ENCODE measurements at places on chromosomes 1 and 21.

GRCh38 chr21:26140164-26140579 is 30.4 kb downstream of the APP start:
- peak; percentile 58 for DNase-seq

GRCh38 chr1:76254104-76255030 is 179.8 kb downstream of the ST6GALNAC3 start:
- peak; percentile 77 for DNase-seq

GRCh38 chr1:22398656-22399420 is 52.8 kb upstream of the ZBTB40 start:
- peak; percentile 56 for DNase-seq

- no peak for DNase-seq
Measured at GRCh38 chr1:35190784-35191183, 2.2 kb downstream of the SFPQ start.

DNA sequence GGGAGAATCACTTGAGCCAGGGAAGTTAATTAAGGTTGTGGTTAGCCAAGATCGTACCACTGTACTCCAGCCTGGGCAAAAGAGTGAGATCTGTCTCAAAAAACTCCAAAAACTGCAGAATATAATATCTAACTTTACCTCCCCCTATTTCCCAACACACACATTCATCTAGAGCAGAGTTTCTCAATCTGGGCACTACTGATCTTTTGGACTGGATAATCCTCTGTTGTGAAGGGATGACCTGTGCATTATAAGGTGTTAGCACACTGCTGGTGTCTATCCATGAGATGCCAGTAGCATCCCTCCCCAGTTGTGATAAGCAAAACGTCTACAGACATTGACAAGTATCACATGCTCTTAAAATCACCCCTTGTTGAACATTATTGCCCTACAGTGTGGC is 61.8 kb downstream of the RGS13 start:
- no peak for DNase-seq

- DNase-seq: no peak
Measured at GRCh38 chr1:160653620-160654016, 6.8 kb upstream of the SLAMF1 start.

GRCh38 chr1:8879922-8880676 is 1.6 kb upstream of the ENO1 start:
- peak; percentile 97 for DNase-seq

GRCh38 chr1:11283151-11283550 is 10.2 kb downstream of the UBIAD1 start:
- no peak for DNase-seq

GRCh38 chr1:31234123-31234708 is 5.5 kb downstream of the NKAIN1 start:
- no peak for DNase-seq

DNA sequence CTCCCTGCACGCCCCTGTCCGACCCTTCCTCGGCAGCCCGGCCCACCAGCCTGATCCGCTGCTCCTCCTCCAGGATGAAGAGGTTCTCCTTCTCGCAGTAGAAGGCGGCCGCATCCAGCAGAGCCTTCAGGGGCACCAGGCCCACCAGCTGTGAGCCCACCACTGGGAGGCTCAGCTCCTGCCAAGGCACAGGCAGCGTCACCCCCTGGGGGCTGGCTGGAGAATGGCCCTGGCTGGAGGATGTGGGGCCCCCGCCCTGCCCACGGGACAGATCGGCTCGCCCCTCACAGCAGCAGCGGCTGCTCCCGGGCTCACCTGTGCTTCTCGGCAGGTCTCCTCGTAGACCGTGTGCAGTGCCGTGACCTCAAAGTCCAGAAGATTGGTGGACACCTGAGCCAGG is 5.3 kb downstream of the FTCD start:
- no peak for DNase-seq

- no peak for DNase-seq
Measured at GRCh38 chr1:14696761-14697160, 98.3 kb downstream of the KAZN start.

- no peak for DNase-seq
Measured at GRCh38 chr1:98221923-98222322, 301.1 kb upstream of the DPYD start.

DNA sequence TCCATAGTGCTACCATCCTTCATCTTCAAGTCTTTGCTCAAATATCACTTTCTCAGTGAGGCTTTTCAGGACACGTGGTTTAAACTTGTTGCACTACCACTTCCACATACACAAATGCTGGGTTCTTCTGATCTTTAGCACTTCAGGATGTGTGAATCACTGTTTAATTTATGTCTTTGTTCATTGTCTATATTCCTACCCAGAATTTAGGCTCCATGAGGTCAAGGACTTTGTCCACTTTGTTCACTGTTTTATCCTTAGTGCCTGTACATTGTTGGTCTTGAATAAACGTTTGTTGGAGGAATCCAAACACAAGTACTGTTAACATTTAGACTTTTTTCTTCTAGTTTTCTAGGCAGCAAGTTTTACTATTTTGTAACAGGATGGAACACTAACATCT is 42.6 kb upstream of the RALGPS2 start:
- peak; percentile 14 for DNase-seq

- peak; percentile 54 for DNase-seq
Measured at GRCh38 chr1:112465122-112465521, 43.6 kb upstream of the WNT2B start.

DNA sequence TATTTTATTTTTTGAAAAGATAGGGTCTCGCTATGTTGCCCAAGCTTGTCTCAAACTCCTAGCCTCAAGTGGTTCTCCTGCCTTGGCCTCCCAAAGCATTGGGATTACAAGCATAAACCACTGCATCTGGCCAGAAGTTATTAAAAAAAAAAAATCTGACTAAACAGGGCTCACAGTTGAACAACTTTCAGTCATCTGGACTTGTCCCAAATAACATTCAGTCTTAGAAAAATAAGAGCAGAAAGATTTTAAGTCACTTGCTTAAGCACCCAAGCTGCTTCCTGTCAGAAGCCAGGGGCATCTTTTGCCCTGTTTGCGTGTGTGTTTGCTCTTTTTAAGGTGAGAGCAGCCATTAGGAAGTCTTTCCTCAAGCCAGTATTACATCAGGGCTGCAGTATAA is 286.8 kb downstream of the LMO4 start:
- no peak for DNase-seq

- peak; percentile 88 for DNase-seq
Measured at GRCh38 chr1:115056395-115056798, 26.8 kb downstream of the TSHB start.

DNA sequence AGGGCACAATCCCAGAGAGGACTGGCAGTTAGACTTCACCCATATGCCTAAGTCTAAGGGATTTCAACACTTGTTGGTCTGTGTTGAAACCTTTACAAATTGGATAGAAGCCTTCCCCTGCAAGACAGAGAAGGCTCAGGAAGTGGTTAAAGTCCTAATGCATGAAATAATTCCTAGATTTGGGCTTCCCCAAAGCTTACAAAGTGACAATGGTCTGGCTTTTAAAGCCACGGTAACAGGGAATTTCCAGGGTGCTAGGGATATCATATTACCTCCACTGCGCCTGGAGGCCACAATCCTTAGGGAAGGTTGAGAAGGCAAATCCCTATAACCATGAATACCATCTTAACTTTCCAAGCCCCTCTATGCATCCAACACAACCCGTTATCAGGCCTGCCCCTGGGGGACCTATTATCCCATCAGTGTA is 3.3 kb upstream of the FMO4 start:
- no peak for DNase-seq

GRCh38 chr1:233704170-233704897 is 90.4 kb downstream of the KCNK1 start:
- DNase-seq: peak; percentile 43

- no peak for DNase-seq
Measured at GRCh38 chr1:206658264-206658980, 23.1 kb downstream of the DYRK3 start.

GRCh38 chr1:20278692-20279130 is 12.0 kb upstream of the VWA5B1 start:
- peak; percentile 67 for DNase-seq

DNA sequence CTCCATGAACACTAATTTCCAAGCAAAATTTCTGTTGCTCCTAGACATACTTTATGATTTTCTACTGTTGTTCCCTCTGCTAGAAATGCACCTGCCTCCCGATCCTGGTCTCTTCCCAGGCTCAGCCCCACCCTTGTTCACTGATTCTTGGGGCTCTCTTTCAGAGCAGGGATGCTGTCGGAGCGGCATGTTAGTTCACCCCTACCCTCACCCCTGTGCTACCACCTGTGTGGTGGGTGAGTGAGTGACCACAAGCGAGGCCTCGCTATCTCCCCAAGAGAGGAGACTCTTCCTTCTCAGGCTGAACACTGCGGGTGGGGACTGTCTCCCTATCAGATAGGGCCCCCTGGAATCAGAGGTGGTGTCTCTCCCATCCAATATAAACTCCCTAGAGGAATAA is 4.9 kb upstream of the S100A8 start:
- no peak for DNase-seq

DNA sequence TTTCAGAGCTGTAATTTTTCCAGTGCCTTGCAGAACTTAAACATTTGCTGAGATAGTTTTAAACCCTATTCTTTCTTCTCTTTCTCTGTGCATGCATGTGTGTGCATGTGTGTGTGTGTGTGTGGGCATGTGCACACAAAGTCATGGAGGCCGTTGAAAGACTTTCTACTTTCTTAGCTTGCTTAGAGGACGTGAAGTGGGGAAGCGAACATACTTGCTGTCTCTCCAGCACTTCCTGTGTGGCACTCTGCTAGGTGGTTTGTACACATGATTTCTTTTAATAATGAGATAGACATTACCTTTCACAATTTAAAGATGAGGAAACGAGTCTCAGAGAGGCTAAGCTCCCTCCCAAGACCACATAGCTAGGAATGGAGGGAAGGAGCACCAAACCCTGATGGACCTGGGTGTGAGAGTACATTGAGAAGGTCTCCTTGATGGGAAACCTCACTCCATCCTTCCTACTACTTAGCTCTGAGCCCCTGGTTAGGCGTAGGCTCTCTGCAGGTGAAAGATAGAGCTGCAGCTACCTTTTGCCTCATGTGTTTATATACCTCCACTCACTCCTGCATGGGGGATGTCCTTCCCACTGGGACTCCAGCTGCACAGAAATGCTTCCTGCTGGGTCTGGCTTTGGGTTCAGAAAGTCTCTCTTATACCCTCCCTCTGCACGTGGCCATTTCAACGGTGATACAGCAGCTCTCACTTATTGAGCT is 101.9 kb upstream of the USP24 start:
- DNase-seq: no peak

DNA sequence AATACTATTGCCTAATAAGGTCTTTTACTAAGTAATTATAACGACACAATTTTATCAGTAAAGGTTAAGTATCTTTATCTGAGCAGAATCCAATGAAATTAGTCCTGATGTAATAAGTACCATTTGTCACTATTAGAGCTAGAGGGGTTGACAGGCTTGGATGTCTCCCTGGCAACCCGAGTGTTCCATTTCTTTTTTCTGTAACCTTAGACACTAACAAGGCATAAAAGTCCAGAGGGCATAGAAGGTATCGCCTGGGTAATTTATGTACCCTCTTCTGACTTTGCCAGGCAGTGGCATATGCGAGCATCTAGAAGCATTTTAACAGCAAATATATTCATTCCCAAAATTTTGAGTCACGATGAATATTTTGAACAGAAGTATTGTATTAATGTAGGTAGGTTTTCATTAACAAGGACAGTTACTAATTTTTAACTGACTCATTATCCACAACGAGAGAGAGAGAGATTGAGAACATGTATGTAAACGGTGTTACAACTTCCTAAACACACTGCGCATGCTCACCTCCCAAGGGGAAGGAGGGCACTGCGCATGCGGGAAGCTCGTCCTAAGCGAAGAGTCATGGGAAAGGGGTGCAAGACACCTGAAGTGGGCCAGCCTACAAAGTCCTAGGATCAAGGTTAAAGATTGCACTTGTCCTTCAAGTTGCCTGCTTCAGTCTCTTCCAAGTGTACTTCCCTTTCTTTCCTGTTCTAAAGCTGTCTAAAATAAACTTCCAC is 423.9 kb downstream of the DSCAM start:
- DNase-seq: no peak

GRCh38 chr1:246748867-246749266 is 24.7 kb downstream of the SCCPDH start:
- no peak for DNase-seq

- DNase-seq: no peak
Measured at GRCh38 chr1:96025062-96025461, 696.5 kb upstream of the PTBP2 start.

DNA sequence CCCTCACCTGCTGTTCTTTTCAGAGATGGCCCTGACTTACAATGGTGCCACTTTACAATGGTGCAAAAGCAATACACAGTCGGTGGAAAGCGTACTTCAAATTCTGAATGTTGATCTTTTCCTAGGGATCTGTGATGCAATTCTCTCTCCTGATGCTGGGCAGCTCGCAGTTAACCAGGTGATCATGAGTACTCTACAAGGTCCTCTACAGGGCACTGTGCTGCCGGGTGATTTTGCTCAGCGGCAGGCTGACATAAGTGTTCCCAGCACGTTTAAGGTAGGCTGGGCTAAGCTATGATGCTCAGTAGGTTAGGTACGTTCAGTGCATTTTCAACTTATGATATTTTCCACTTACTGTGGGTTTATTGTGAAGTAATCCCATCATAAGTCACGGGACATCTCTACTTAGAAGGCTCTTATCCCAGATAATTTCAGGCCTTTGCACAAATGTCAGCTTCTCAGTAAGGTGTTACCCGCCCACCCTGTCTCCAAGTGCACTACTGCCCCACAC is 126.5 kb downstream of the KCNN3 start:
- DNase-seq: no peak

- peak; percentile 13 for DNase-seq
Measured at GRCh38 chr21:46226920-46227599, 1.5 kb downstream of the LSS start.

GRCh38 chr1:18945401-18945849 is 11.1 kb downstream of the IFFO2 start:
- DNase-seq: peak; percentile 96

DNA sequence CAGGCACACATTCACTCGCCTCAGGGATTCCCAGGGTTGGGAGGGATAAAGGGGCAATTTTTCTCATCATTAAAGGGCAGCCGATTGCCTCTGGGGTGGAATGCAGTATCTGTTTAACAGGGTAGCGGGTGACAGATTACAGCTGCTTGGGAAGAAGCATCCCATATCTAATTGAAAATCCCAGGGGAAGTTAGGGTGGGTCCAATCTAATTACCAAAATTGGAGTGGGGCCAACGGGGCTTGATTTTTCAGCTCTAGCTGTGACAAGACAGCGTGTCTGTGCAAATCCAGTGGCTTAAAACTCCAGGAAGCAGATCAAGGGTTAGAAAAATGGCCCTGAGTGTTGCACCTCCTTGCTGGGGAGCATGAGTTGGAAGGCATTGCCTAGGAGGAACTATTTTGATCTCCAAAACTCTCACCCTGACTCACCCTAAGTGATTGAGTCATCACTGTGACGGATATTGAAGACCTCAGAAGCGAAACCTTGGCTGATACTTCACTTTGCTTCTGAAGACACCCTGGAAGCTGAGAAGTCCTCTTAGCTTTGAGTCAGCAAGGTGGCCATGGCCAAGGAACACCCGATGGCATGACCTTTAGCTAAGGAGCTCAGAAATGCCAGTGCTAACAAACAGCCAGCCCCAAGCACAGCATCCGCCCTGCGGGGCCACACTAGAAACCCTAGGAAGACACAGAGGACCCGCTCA is 46.0 kb downstream of the GRHL3 start:
- peak; percentile 85 for DNase-seq

All from fibroblast of skin of right quadriceps (primary cell).